ENCODE measurements at places on chromosomes 3 and 15.

GRCh38 chr15:37940876-37941275 is 6.4 kb downstream of the TMCO5A start:
- no peak for DNase-seq

DNA sequence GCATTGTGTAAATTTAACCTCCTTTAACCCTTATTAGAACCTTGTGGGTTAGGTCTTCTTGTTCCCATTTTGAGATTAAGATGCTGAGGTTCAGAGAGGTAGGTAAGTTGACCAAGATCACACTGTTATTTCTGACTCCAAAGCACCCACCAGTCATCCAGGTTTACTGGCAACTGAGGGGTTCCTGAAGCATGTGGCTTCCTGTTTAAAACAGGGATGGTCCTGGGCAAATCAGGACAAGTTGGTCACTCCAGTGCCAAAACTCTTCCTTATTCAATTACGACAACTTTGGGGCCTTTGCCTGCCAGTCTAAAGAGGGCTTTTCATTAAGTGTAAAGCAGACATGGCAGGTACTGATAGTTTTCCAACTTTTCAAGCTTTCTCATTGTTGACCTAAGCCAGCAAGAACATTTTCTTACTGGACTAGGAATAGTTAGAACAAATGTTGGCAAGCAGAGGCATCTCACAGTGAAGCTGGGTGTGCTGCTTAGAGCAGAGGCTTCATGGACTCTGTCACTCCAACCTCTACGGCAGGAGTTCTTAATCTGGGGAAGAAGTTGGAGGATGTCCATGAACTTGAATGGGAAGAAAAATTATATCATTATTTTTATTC is 149.4 kb upstream of the ADAMTS9 start:
- no peak for DNase-seq

DNA sequence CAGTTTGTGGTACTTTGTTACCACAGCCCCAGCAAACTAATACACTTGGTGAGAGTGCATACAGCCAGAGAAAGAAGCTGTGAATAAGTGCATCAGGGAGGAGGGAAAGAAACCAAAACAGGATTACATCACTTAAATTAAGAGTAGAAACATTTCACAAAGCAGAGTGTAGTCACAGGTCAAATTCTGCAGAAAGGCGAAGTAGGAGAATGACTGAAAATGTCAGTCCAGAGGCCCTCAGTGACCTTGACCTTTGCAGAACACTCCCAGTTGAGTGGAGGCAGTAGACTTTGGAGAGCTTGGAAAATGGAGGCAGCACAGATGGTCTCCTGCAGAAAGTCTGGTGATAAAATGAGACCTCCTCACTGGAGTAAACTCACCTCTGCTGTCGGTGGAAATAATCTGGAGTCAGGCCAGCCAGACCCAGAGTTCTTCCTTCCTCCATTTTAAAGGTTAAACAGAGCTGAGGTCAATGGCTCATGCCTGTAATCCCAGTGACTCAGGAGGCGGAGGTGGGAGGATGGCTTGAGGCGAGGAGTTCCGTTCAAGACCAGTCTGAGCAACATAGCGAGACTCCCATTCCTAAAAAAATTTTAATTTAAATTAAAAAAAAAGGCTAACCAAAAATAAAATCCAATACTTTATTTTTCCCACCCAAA is 5.0 kb downstream of the CD86 start:
- no peak for DNase-seq

DNA sequence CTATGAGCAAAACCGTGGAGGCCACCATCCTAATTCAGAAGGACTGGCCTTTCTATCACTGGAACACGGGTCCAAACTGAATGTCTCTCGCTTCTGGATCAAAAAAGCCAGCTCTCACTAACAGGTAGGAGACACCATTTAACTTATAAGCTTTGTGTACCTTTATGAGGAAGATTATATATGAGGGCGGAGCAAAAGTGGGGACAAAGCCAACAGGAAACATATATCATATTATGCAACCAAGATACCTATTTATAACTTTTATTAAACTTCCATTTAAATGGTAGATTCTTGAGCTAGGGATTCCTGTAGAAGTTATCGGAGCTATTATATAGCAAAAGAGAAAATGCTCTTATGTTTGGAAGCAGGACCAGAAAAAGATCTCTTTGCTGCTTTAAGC is 78.4 kb downstream of the IGF2BP2 start:
- no peak for DNase-seq

DNA sequence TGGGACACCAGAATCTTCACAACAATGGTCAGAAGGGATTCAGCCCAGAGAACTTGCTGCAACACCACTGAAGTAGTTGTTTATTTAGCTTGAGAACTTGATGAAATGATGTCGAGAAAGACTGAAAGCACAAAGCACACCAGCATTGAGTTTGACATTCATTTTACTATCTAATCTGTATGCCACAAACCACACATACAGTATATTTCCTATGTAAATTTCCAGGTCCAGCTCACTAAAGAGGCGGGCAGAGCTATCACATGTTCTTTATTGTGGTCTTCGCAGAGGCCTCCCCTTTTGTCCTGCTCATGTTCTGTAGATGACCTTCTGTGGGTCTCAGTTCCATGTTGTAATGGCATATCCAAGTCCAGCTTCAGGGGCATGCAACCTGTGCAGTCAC is 10.4 kb upstream of the FMN1 start:
- DNase-seq, result no peak

- no peak for DNase-seq
These were observed 38.4 kb downstream of the PAQR5 start for GRCh38 chr15:69337138-69337537.

DNA sequence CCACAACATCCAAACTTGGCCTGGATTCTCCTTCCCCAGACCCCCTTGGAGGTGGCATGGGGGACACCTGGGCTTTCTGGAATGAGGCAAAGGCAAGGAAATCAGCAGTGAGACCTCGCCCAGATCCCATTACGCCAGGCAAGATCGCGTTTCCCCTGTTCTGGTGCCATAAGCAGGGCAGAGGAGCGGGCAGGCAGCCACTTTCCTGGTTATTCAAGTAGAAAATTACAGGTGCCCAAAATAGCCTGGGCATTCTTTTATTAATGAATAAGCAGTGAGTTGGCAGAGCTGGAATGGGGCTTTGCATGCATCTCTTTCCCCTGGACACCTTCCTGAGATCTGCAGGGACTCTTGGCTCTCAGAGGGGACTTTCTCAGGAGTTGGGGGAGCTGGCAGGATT is 31.5 kb upstream of the FAM107A start:
- DNase-seq, result no peak

DNA sequence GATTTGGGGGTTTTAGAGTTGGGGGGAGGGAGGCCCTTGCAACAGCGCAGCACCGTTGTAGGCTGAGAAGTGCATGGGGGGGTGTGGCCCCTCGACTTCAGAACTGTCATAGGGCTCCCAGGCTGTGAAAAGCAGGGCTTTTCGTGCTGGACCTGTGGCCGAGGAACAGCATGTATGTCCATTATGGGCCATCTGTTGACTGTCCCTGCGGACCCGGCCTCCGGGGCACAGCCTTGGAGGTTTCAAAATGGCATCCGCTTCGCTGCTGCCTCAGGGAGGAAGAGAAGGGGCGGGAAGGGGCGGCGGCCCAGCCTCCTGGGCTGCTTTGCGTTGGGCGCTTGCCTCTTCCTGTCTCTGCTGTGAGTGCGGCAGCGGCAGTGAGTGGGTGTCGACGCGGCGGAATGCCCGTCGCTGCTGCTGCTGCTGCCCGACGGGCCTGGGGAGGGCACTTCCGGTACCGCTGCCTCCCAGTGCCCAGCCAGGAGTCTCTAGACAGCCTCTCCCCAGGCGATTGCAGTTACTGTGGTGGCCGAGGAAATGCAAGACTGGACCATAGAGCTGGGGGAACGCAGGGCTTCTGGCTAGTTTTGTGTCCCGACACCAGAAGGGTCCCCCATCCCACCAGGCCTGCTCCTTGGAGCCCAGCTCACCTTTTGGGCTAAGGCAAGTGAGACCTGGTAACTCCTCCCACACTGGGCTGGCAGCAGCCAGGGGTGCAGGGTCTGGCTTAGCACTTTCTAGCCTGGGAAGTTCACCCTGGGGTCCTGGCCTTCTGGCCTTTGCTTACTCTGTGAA is 1.9 kb downstream of the GNAI2 start:
- no peak for DNase-seq

DNA sequence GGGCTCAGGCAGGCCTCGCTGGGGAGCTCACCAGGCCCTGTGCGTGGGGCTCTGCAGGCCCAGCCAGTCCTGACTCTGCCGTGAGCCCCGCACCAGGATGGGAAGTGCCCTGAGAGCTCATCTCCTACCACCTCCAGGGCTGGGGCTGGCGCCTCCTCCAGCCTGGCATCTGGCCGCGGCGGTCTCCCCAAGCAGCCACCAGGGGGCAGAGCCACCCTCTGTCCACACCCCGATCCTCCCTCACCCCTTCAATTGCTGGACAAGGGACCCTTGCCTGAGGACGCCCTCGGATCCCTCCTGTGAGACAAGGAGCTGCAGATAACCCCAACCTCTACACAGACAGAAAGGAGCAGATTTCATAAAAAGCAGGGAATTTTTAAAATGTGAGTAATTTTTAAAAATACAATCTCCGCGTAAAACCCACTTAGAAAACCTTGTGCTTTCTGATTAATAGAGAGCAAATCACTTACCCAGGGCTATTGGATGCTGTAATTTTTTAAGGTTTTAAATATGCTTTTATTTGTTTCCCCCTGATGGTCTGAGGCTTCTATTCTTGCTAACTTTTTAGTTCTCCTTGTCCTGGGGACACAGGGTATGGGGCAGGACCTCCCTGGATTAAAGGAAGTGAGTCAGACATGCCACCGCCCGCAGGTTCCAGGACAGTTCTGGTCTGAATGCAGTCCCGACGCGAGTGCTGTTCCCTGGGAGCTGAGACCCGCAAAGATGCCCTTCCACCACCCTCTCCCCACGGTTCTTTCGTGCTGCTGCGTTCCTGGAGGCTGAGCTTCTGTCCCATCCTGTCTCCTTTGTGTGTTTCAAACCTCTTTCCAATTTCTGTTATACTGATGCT is 52.3 kb upstream of the CHRNA7 start:
- DNase-seq, result no peak

- no peak for DNase-seq
These were observed 106.3 kb downstream of the PDCD6IP start for GRCh38 chr3:33904730-33905129.

DNA sequence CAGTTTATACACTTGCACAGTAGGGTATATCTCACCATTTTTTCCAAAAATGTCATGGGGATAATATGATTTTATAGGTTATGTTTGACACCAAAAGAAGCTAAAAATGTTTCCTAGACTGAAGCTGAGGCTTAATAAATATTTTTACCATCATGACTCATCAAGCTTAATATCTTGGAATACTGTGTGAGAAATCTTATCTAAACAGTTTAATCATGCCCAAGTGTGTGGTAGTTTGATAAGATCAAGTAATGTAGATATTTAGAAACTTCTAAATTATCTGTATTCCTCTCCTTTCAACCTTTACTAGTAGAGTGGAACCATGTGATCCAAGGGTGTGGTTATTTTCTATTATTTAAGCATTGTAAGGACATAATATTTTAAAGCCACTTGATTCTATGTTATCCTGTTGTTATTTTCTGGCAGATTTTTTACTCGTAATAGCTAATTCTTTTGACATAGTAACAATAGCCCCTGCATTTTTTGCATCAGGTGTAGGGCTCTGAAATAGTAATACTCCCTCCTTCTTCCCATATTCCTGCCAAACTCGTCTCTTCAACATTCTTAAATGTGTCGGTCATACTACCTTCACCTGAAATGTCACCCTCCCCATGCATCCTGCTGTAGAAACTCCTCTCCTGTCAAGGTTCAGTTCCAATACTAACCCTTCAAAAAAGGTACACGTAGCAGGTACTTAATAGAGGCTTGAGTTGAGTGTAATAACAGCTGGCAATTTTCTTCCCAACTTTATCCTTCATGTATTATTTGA is 729.6 kb downstream of the NLGN1 start:
- no peak for DNase-seq

DNA sequence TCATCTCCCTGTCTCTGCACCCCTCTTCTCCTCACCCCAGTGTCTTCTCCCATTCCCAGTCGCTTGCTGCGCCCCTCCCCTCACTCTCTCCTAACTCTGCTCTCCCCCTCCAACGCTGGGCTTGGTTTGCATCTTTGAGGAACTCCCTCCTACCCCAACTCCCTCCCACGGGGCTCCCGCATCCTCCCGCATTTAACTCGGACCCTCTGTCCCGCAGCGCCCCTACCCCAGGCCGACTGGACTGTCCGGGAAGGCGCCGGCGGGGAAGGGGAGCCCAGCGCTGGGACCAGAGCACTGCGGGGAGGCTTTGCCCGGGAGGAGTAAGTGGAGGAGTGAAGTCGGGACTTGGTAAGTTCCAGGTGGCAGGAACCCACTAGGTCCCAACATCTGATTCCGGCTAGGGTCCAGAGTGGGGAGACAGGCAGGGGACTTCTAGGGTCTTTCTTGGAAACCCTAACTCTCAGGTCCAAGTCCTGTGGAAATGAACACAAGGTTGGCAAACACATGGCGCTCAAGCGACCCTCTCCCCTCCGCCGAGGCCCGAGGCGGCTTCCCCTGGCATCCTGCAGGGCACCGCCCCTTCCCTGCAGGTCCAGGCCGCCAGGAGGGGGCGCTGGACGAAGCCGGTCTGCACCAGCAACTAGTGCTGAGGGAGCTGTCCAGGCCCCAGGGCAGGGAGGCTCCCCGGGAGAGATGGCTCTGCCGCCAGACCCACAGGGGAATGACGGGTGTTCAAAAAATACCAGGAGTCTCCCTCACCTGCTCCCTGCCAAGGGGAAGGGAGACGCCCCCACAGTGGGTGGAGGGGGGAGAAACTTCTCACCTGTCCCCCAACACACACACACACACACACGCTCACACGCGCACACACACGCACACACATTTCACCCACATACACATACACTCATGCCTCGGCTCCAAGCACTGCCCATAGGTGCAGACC is 53.2 kb downstream of the LHFPL4 start:
- no peak for DNase-seq

DNA sequence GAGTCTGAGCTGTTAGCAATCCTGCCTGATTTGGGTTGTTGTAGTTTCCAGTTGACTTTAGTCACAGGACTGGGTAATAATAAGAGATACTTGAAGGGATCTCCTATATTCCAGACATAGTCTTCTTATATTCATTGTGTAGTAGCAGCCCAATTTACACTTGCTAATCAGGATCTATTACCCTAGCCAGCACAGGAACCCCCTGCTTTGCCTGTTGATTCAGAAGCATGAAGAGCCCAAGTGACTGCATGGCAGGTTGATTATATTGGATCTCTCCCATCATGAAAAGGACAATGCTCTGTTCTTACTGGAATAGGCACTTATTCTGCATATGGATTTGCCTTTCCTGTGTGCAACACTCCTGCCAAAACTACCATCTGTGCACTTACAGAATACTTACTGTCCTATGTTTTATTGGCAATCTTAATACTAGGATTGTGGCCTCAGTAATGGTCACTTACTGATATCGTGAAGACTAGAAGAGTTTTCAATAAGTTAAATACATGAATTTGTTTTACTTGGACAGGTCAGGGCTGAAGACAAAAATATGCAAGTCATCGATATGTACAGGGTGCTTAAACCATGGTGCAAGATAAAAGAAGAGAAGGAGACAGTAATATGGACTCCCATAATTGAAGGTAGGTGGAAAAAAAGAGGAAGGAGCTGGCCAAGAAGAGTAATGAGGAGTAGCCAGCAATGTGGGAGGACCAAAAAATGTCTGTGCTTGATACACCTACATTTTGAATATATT is 304.1 kb downstream of the MCTP2 start:
- no peak for DNase-seq

Data from fibroblast of skin of left biceps (primary cell).